Uterine smooth muscle cell (primary cell): ENCODE measurements at places on chromosomes 6 and 20. TPM values are rescaled to one million over a fixed set of nuclear protein-coding genes. Genes with fewer than 3 reads are reported as not detected.

CCN6 gene
- total RNA-seq: not detected in 2 replicates

RAE1 gene
- 33.1 and 33.3 TPM in 2 replicates for total RNA-seq

IP6K3 gene
- total RNA-seq: 0.22 and 0.50 TPM in 2 replicates

EPHA7 gene
- total RNA-seq: 0.50 and 1.00 TPM in 2 replicates

TNFRSF21 gene
- 3.5 and 7.9 TPM in 2 replicates for total RNA-seq

CDKN1A gene
- total RNA-seq: 113 and 404 TPM in 2 replicates

MLN gene
- total RNA-seq: not detected in 2 replicates

DLK2 gene
- 0.66 and 1.1 TPM in 2 replicates for total RNA-seq

FKBP1C gene
- 0.12 and 0.22 TPM in 2 replicates for total RNA-seq

MPIG6B gene
- total RNA-seq: not detected in 2 replicates

HEY2 gene
- total RNA-seq: not detected in 2 replicates

RIPOR3 gene
- total RNA-seq: 12.7 and 15.6 TPM in 2 replicates

CNBD2 gene
- total RNA-seq: 2.0 and 3.2 TPM in 2 replicates

MACROD2 gene
- total RNA-seq: 0.66 and 3.6 TPM in 2 replicates

TSBP1 gene
- under 0.01 TPM in 1 of 2 replicates, not detected in the other for total RNA-seq

HRH3 gene
- total RNA-seq: not detected in 2 replicates

C6orf141 gene
- total RNA-seq: 55.3 and 59.4 TPM in 2 replicates

HM13 gene
- 60.9 and 70.1 TPM in 2 replicates for total RNA-seq

FITM2 gene
- 8.7 and 9.4 TPM in 2 replicates for total RNA-seq

THBD gene
- total RNA-seq: 18.5 and 54.1 TPM in 2 replicates

GPR63 gene
- 0.44 and 0.50 TPM in 2 replicates for total RNA-seq

PTPRK gene
- 62.2 and 79.1 TPM in 2 replicates for total RNA-seq

RBL1 gene
- 12.9 and 29.5 TPM in 2 replicates for total RNA-seq

CHRNA4 gene
- total RNA-seq: not detected in 2 replicates

CST8 gene
- not detected in 2 replicates for total RNA-seq

GMPR gene
- 8.1 and 9.1 TPM in 2 replicates for total RNA-seq

GLYATL3 gene
- total RNA-seq: not detected in 2 replicates

AIF1 gene
- total RNA-seq: not detected in 2 replicates

RRP36 gene
- total RNA-seq: 81.2 and 132 TPM in 2 replicates

EDN1 gene
- 0.75 and 1.3 TPM in 2 replicates for total RNA-seq

TGM2 gene
- total RNA-seq: 221 and 411 TPM in 2 replicates
